ENCODE measurements at places on chromosomes 4 and X.

DNA sequence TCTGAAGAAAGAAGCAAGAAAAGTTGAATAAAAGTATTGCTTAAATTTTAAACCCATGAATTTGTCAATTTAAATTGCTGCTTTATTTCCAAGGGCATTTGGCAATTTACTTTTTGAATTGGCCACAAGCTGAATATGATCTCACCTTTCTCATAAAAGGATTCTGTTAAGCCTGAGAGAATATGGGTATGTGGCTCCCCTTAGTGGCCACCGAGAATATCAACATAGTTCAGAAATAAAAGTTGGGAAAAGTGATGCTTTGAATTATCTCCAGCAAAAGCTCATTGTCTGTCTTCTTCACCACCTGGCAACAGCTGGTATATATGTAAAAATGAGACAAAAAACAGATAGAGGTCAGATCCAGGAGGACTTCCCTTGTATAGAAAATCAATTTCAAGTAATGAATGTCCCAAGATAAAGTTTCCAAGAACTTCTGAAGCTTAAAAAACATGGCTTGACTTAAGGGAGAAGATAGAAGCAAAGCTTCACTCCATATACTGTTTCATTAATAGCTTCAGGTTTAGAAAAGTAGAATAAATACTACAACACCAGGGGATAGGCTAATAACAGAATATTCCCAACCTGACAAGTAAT is 290.7 kb upstream of the FAM241A start:
- H3K27ac ChIP-seq: no peak overlapping the region
- H3K4me1 ChIP-seq: no peaks in the 10 kb centered on the region
- no peak for DNase-seq
- no peak overlapping the region for H3K4me3 ChIP-seq

- H3K4me1 ChIP-seq: no peaks in the 10 kb centered on the region
- no peak for DNase-seq
- H3K36me3 ChIP-seq: no peaks in the 10 kb centered on the region
- no peaks in the 10 kb centered on the region for H3K27me3 ChIP-seq
- H3K4me3 ChIP-seq: no peak overlapping the region
Measured at GRCh38 chr4:132614682-132615081, 534.4 kb upstream of the PCDH10 start.

GRCh38 chrX:10579112-10580011 is 41.0 kb downstream of the MID1 start:
- H3K36me3 ChIP-seq: no peaks in the 10 kb centered on the region
- no peaks in the 10 kb centered on the region for H3K4me1 ChIP-seq
- no peak for DNase-seq
- H3K4me3 ChIP-seq: no peak overlapping the region
- H3K27me3 ChIP-seq: no peaks in the 10 kb centered on the region

GRCh38 chr4:41624765-41625164 is 86.8 kb downstream of the LIMCH1 start:
- peaks cover 6% of the 10 kb centered on the region for H3K4me1 ChIP-seq
- H3K4me3 ChIP-seq: no peak overlapping the region
- H3K27ac ChIP-seq: no peak overlapping the region
- DNase-seq: no peak
- H3K27me3 ChIP-seq: no peaks in the 10 kb centered on the region

GRCh38 chr4:158993891-158994290 is 109.0 kb upstream of the RAPGEF2 start:
- no peak overlapping the region for H3K4me3 ChIP-seq
- no peak for DNase-seq
- no peaks in the 10 kb centered on the region for H3K27me3 ChIP-seq
- no peaks in the 10 kb centered on the region for H3K4me1 ChIP-seq
- no peak overlapping the region for H3K27ac ChIP-seq
- H3K36me3 ChIP-seq: no peaks in the 10 kb centered on the region

GRCh38 chrX:37653397-37654085 is 32.0 kb upstream of the XK start:
- no peaks in the 10 kb centered on the region for H3K4me1 ChIP-seq
- no peaks in the 10 kb centered on the region for H3K27me3 ChIP-seq
- H3K4me3 ChIP-seq: no peak overlapping the region
- no peak overlapping the region for H3K27ac ChIP-seq
- H3K36me3 ChIP-seq: no peaks in the 10 kb centered on the region
- no peak for DNase-seq

DNA sequence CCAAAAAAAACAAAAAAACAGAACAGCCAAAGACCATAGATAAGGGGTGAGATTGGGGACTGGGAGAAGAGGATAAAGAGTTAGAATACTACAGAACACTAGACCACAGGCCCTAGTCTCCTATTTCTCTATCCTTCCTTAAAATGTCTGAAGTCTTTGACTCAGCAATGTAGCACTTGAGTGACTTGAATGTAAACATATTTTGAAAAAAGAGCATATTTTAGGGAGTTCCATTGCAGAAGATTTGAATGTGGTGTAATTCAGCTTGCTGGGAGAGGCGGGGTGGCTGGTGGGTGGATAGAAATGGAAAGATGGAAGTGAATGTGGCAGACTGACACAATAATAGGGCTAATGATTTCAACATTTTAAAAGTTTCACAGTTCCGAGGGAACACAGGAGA is 144.9 kb downstream of the CHIC2 start:
- DNase-seq: no peak
- H3K27ac ChIP-seq: no peak overlapping the region
- H3K4me3 ChIP-seq: no peak overlapping the region
- no peaks in the 10 kb centered on the region for H3K27me3 ChIP-seq

GRCh38 chr4:8866828-8867623 is 4.6 kb downstream of the HMX1 start:
- H3K36me3 ChIP-seq: no peaks in the 10 kb centered on the region
- no peaks in the 10 kb centered on the region for H3K4me1 ChIP-seq
- H3K27me3 ChIP-seq: peaks cover 68% of the 10 kb centered on the region
- no peak overlapping the region for H3K27ac ChIP-seq
- H3K4me3 ChIP-seq: no peak overlapping the region
- DNase-seq: no peak

DNA sequence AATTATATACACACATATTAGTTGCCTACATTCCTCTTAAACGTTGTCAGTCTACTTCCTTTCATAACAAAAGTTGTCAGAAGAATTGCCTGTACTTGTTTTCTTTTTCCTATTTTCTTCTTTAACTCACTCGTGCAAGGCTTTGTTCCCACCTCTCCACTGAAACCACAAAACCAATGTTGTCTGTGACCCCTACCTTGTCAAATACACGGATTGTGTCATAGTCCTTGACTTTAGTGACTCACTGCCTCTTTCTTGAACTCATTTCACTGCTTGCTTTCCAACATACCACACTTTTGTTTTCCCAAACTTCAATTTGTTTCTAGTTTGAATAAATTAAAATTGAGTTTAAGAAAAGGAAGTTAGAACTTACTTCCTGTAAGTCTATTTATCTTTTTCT is 283.9 kb upstream of the AGA start:
- H3K27me3 ChIP-seq: no peaks in the 10 kb centered on the region
- no peak overlapping the region for H3K27ac ChIP-seq
- no peak for DNase-seq
- no peaks in the 10 kb centered on the region for H3K4me1 ChIP-seq

DNA sequence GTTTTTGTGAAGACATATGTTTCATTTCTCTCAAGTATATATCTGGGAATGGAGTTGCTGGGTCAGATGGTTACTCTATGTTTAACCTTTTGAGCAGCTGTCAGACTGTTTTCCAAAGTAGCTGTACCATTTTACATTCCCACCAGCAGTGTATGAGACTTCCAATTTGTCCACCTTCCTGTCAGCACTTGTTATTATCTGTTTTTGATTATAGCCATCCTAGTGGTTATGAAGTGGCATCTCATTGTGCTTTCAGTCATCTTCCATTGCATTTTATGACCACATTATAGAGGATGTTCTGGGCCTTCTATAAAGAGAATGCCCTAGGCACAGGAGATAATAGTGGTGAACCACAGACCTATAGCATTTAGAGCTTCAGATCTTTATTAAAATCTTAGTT is 39.2 kb downstream of the CLCN4 start:
- no peak overlapping the region for H3K4me3 ChIP-seq
- H3K4me1 ChIP-seq: no peaks in the 10 kb centered on the region
- no peaks in the 10 kb centered on the region for H3K27me3 ChIP-seq
- no peak overlapping the region for H3K27ac ChIP-seq

All from gastrocnemius medialis (tissue), 4 donors.